ENCODE measurements at places on chromosomes 2 and 18. TPM values are rescaled to one million over a fixed set of nuclear protein-coding genes. Genes with fewer than 3 reads are reported as not detected.
A peak's percentile ranks its signal among the peaks of the same experiment; 100 is the strongest.

DNA sequence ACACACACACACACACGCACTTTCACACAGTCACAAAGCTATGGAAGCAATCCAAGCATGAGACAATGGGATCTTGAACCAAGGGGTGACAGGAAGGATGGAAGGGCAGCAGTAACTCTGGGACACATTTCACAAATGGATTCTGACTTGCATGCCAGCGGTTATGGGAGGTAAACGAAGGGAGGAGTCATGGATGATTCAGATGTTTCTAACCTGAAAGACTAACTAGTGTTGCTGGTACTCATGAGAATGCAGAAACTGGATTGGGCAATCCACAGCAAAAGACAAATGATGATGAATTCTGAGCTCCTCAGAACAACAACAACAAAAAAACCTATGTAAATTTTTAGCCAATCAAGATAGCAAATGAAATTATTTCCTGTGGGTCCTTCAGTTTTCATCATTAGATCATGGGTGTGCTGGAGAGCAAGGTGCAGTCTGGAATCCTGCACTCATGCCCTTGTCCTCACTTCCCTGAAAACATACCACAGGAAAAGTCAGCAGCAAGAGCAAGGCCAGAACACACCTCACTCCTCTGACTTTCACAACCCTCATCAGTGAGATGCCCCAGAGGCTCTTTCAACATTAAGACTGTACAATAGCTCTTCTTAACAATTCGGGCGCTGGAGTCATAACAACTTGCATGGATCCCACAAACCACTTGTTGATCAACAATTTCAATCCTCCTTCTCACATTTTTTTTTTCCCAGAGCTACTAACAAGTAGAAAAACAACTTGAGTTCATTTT is 32.6 kb downstream of the ABCA12 start:
- no peak for DNase-seq

GRCh38 chr2:162890690-162891311 is 52.2 kb upstream of the KCNH7 start:
- DNase-seq: peak; percentile 65

PAX8 gene
- 0.22 TPM for total RNA-seq

FAP gene
- total RNA-seq: 2.0 TPM

RAPGEF4 gene
- total RNA-seq: 8.8 TPM

- DNase-seq: no peak
These were observed 156.7 kb upstream of the TFPI start for GRCh38 chr2:187710791-187711521.

- DNase-seq: no peak
These were observed 63.5 kb upstream of the TAF1B start for GRCh38 chr2:9779596-9780264.

DNA sequence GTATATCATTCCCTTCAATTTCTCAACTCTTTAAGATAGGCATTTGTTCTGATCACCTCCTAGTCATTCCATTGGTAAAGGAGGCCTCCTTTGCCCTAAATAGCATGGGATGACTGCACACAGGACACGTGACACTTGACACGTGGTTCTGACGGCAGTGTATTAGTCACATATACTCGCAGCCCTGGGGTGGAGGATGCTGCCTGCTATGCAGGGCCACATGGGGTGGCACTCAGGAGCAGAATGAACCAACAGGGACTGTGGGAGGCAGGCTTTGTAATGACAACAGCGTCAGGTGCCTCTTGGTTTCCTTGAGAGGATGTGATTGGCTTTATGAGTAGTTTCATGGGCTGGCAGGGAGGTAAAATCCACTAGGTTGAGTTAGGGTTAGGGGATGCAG is 9.3 kb upstream of the KCNS3 start:
- DNase-seq: no peak

CENPA gene
- 33.1 TPM for total RNA-seq

GRCh38 chr2:217886720-217887309 is 116.0 kb downstream of the TNS1 start:
- DNase-seq: peak; percentile 71

DNA sequence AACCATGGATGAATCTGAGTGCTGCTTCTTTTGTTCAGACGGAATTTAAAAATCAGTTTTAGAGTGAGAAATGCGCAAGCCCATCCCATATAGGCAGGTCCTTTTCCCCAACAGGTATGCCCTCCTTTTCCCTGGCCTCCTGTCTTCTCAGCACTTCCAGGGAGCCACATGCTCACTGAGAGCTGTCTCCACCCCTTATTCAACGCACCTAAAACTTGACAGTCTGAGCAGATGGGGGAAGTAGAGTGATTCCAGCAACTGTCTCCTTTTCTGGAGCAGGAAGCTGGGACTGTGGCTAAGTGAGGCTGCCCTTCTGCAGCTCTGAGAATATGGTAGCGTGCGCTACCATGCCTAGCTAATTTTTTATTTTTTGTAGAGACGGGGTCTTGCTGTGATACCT is 53.1 kb upstream of the NOSTRIN start:
- DNase-seq: no peak

DNA sequence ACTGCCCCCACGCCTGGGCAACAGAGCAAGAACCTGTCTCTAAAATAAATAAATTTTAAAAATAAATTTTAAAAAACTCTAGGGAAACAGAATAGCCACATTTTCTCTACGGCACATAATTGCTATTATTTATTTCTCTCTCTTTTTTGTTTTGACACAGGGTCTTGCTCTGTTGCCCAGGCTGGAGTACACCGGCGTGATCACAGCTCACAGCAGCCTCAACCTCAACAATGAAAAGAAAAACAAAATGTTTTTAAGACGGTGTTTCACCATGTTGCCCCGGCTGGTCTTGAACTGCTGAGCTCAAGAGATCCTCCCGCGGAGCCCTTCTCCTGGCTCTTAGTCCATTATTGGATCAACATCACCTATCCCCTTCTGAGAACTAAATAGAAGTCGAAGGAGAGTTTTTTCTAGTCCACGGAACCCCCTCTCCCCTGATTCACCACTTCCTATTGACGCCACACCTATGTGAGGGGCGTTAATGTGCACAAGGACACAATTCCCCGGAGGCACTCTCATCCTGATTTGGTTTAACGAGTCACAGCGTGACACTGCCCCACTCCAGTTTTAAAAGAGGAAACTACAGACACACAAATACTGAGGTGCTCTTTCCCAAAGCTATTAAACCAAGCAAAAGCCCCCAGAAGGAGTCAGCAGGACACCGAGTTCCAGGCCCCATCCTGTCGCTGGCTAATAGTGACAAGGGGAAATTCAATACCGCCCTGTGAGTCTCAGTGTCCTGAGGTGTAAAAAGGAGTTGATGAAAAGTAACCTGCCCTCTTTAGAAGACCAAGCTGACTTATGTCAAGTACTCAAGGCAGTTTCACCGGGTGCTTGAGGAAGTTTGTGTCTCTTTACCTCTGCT is 1.1 kb downstream of the NPC1 start:
- DNase-seq: peak; percentile 40

DNA sequence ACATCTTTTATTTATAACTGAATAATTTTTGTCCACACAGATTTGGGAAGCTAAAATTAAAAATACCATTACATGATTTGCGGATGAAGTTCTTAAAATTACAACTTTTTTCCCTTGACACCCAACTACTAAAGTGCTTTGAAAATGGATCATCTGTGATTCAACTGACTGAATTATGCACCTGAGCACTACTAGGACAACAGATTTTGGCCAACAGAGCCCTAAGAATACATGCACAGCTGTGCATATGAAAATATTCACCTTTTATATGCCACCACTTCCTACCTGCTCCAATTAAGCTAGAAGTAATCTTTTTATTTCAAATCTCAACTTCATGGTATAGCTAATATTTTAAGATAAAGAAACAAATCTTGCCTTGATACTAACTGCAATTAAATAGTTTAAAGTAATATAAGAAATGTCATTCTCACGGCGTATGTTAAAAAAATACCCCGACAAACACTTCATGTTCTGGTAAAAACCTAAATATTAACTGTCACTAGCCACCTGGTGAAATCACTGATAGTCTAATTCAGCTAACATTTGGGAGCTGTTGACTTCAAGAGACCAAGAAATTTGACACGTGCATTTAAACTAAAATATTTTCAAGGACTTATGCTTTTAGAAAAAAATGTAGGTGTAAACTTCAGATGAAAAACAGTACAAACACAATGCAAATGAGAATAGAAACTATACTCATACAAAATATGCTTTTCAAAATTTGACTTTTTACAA is 153.7 kb downstream of the SRBD1 start:
- no peak for DNase-seq

SLC23A3 gene
- total RNA-seq: 5.2 TPM

- no peak for DNase-seq
These were observed 48.5 kb upstream of the ATP6V1B1 start for GRCh38 chr2:70887208-70887549.

ABCG5 gene
- total RNA-seq: not detected

EN1 gene
- total RNA-seq: not detected

- no peak for DNase-seq
These were observed 56.3 kb upstream of the CHAC2 start for GRCh38 chr2:53711271-53711780.

GRCh38 chr2:96816127-96816835 is at the start of gene CNNM3:
CNNM3 (plus strand) TSS chr2:96816268; CDS start chr2:96816278, 10 bp downstream.
- peak; percentile 95 for DNase-seq

DNA sequence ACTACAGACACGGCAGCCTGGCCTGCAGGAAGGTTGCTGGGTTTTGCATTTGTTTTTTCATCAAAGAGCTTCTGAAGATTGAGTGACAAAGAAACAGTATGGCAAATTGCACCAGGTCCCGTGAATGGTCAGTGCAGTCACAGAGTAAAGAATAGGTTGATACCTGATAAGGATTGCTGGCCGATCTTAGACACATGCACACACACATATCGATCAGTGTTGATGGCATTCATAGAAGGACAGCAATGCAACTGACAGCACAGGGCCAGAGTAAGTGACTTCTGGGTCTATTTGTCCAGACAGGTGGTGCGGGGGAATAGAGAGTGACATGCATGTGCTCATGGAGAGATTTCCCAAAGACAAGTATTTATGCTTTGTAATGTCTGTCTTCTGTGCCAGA is 42.8 kb downstream of the NRP2 start:
- DNase-seq: no peak

GPR75 gene
- total RNA-seq: 4.7 TPM

FAHD2B gene
- 9.2 TPM for total RNA-seq

IL1RN gene
- total RNA-seq: not detected

- no peak for DNase-seq
These were observed 136.1 kb upstream of the NOSTRIN start for GRCh38 chr2:168666339-168666738.

- DNase-seq: no peak
These were observed 51.3 kb upstream of the ITSN2 start for GRCh38 chr2:24411488-24412151.

Measured in endothelial cell of umbilical vein (primary cell).